ENCODE measurements at places on chromosomes 13 and 19.

DNA sequence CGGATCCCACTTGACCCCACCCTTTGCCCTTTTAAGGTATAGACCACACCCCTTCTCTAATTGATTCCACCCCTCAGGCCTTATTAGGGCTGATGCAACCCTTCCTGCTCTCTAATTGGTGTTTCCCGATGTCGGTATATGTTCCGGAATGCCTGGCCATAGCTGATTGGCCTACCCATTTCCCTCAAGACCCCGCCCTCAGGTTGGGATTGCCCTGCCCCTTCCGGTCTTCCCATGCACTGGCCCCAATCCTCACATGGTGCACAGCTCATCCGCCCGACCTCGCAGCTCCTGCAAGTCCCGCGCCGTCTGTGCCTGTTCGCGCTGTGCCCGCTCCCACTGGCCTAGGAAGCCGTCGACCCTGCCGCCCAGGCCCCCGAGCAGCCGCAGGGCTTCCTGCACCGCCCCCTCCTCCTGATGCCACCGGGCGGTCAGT is 18.1 kb downstream of the TSKS start:
- DNase-seq, result no peak

GRCh38 chr13:110000534-110001345 is 214.4 kb upstream of the IRS2 start:
- no peak for DNase-seq

- DNase-seq, result no peak
These were observed 34.4 kb downstream of the RAP2A start for GRCh38 chr13:97468331-97468730.

- no peak for DNase-seq
These were observed 198.7 kb upstream of the SERP2 start for GRCh38 chr13:44174769-44175425.

- no peak for DNase-seq
These were observed 467.3 kb downstream of the DACH1 start for GRCh38 chr13:71399631-71400215.

GRCh38 chr13:99044764-99045163 is 66.9 kb upstream of the DOCK9 start:
- DNase-seq, result no peak

- no peak for DNase-seq
These were observed 27.3 kb upstream of the SPATA13 start for GRCh38 chr13:24133021-24133795.

DNA sequence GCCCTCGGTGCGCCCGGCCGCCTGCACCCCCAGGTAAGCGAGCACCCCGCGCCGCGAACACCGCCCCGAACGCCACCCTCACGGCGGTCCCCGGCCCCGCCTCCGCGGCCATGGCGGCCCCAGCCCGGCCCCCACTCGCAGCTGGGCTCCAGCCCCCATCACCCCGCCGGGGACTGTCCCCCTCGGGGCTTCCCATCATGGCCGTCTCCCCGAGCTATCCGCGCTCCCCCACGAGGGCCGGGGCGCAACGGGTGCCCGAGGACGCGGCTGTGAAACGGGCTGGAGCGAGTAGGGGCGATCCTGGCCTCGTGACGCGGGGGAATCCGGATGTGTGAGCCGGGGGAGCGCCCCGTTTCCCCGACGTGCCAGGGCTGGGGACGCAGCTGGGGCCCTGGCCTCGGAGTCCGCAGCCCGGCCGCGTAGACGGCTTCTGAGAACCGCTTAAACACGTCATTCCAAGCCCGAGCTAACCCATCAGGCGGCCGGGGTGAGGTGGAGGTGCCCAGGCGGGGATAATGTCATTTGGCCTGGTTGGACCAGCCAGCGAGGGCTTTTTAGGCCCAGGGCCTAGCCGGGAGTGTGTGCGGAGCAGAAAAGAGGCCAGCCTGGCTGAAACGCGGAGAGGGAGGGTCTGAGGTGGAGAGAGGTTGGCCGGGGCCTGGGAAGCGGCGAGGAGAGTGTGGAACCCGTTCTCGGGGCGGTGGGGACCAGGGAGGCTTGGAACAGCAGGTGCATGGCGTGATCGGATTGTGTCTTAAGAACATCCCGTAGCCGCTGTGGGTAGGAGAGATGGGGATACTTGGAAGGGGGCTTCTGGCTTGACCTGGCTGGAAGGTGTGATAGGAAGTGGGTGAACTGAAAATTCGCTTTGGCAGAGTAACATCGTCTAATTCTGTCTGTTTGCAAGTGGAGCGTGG is 550 bp downstream of the CERS4 start:
- DNase-seq, result no peak

GRCh38 chr19:35267353-35267817 is 1.4 kb upstream of the USF2 start:
- DNase-seq, result no peak

GRCh38 chr13:73983109-73983508 is 151.1 kb downstream of the KLF12 start:
- no peak for DNase-seq

- no peak for DNase-seq
These were observed 13.8 kb downstream of the DNASE2 start for GRCh38 chr19:12867120-12868099.

DNA sequence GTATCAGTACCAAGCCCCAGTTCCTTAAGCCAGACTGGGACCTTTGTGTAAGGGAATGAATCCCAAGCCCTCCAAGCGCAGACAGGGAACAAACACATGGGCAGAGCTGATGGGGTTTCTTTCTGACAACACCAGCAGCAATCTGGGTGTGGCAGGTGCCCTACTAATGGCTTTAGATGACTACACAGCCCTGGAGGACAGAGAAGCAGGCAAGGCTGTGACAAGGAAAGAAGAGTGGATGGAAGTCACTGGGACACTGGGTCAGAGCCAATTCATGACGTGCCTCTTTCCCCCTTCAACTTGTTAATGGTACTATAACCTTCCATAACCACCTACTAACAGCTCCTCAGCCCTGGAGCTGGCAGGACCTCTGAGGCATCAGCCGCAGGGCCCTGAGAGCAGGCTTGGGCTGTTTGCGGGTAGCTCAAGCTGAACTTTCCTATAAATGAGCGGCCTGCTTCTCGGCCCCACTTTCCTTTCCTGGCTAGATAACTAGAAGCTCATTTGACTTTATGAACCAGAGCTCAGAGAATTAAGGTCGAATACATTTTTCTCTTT is 38.9 kb downstream of the RASL11A start:
- peak; percentile 0 for DNase-seq

GRCh38 chr13:44816701-44817100 is 172.6 kb downstream of the NUFIP1 start:
- no peak for DNase-seq

DNA sequence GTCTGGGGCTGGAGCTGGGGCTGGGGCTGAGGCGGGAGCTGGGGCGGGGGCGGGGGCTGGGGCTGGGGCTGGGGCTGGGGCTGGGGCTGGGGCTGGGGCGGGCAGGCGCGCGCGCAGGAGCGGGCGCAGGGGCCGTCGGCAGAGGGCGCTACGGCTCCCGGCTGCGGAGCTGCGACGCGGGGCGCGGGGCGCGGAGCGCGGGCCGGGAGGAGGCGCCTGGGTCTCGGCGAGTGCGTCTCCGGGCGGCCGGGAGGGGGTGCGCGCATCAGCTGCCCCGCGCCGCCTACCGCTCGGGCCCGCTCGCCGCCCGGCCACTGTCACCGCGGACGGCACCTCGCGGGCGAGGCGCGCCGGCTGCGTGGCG is 422 bp upstream of the MTUS2 start:
- peak; percentile 66 for DNase-seq

DNA sequence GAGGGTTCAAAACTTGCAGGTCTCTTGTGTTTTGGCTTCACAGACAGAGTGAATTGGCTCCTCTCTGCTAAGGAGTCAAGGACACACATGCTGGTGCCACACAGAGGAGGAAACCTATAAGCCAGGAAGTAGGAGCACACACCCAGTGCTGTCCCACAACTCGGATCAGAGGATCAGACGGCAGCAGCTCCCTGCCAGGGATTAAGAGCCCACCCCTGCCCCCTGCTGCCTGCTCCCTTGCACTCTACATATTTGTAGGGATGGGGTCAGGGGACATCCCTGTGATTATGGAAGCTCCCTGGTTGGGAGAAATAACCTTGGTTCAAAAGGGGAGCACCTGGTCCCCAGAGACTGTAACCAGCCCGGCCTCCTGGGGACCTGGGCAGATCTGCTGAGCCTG is 77.5 kb upstream of the CLDN10 start:
- no peak for DNase-seq

DNA sequence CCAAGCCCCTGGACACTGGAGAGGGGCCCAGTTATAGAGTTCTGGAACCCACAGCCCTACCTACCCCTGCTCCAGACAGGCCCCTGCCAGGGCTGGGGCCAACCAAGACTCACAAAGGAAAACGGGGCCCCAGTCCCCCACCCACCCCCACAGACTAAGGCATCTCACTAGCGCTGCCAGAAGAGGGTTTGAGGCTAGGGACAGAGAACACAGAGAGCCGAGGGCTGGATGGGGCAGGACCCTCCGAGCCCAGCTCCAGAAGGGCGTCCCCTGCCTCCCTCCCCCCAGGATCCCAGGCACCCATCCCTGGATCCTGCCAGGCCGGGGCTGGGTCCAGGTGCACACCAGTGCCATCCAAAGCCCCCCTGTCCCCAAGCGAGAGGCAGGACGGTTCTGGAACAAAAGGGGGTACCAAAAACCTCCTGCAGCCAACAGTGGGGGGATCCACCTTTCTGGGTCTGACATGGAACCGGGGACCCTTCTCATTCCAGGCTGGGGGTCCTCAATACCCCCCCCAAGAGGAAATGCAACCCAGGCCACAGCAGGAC is 4.4 kb upstream of the REXO1 start:
- no peak for DNase-seq

GRCh38 chr13:44576351-44577235 is 463 bp upstream of the TSC22D1 start:
- peak; percentile 31 for DNase-seq

- no peak for DNase-seq
These were observed 103.5 kb downstream of the DPF1 start for GRCh38 chr19:38120471-38121025.

- DNase-seq, result peak; percentile 38
These were observed 9.1 kb downstream of the UBE2L5 start for GRCh38 chr13:30431269-30431940.

- no peak for DNase-seq
These were observed 27.3 kb downstream of the RUBCNL start for GRCh38 chr13:46359714-46360113.

DNA sequence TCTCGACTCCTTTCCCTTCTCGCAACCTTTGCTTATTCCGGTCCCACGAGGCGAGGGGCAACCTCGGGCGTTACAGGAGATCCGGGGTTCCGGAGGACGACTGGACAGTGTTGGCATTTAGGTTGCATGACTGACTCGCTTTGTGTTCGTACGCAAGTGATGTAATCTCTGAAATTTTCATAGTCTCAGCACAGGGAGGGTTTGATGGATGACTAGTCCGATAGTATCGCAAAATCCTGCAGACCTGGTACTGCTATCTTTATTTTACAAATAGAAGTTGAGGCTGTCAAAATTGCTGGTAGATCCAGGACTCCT is 342 bp downstream of the DDX49 start:
- no peak for DNase-seq

- DNase-seq, result no peak
These were observed 6.4 kb upstream of the SLC46A3 start for GRCh38 chr13:28725046-28725610.

DNA sequence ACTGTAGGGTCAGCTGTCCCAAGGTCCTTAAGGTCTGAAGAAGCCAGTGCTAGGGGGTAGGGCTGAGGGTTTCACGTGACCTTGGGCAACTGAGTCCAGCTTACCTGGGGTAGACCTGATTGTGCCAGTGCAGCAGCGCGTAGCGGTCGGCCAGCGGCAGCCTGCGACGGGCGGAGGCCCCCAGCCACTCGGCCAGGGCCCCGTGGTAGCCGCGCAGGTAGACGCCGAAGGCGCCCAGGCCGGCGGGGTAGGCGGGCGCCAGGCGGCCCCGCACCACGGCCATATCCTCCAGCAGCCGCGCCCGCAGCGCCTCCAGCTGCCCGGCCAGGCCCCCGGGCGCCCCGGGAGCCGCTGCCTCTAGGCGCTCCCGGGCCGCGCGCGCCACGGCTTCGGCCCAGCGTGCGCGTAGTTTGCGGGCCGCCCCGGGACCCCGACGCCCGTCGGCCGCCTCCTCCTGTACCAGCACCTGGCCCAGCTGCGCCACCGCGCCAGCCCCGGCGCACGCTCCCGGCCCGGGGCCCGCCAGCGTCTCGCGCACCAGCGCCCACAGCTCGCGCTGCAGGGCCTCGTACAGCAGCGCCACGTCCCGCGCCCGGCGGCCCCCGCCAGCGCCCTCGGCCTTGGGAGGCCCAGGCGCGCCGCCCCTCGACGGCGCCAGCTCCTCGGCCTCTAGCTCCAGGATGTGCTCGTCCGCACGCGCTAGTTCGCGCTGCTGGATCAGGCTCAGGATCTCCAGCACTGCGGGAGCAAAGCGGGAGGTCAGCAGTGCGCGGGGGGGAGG is 10.9 kb downstream of the EXOC3L2 start:
- no peak for DNase-seq

GRCh38 chr19:8486661-8487136 is 15.7 kb downstream of the PRAM1 start:
- DNase-seq, result no peak

DNA sequence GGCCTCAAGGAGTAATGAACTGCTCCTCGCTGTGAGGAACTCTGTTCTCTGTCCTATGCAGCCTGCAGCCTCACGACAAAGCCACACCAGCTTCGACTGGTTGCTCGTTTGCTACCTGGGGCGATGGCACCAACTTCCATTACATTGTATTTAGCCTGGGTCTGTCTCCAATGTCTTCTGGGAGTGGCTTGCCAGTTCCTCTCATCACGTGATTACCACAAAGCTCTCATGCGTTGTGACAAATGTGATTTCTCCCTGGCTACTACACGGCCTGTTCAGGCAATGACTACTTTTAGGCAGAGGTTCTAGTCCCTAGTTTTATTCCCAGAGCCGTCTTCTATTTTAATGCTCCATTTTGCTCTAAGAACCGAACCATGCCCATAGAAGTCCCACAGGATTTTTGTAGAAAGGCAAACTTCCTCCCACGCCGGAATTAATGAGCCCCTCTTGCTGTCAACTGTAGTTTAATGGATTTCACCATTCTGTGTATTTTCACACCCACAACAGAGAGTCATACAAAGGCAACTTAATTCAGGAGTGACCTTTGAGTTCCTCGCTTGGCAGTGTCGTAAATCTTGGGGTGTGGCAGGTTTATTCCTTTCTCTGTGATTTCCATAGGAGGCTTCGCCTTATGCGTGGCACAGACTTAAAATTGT is 351.9 kb downstream of the EFNB2 start:
- no peak for DNase-seq
